Progenitor cell of endocrine pancreas (in vitro differentiated cells): ENCODE measurements at places on chromosomes 2 and 18.
A peak's percentile ranks its signal among the peaks of the same experiment; 100 is the strongest.

DNA sequence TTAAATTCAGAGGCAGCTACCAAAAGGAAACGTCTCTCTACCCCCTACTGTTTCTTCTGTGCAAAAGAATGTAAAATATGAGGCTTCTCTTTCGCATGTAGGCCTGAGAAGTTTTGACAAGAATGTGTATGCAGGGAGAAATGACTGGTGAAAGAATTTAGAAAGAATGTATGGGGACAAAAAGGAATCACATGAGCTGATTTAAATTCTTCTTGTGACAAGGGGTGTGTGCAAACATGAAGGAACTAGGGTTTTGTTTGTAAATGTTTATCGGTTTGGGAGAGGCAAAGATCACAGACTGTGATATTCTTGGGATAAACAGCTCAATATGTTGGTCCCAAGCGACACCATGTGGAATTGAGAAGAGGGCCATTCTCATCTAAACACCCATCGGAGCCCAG, 345.2 kb upstream of the VRK2 start:
- no peak for DNase-seq

DNA sequence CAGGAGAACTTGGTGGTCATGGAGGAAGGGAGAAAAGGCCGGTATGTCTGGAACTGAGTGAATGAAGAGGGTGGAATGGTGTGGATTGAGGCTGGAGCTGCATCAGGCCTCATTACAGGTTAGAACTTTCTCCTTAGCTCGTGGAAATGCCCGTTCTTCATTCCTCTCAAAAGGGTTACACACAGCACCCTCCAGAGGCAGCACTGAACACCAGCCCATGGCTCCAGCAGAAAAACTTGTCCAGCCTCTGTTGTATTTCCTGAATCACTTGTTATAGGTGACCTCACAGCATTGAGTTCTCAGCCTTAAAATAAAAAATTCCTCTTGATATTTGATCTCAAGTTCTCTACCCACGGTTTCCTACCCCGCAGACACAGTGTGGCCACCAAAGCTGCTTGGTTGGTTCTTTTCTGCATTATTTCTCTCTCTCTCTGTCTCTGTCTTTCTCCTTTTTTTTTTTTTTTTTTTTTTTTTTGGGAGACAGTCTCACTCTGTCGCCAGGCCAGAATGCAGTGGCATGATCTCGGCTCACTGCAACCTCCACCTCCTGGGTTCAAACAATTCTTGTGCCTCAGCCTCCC, 89.6 kb downstream of the ITGB1BP1 start:
- DNase-seq: no peak

DNA sequence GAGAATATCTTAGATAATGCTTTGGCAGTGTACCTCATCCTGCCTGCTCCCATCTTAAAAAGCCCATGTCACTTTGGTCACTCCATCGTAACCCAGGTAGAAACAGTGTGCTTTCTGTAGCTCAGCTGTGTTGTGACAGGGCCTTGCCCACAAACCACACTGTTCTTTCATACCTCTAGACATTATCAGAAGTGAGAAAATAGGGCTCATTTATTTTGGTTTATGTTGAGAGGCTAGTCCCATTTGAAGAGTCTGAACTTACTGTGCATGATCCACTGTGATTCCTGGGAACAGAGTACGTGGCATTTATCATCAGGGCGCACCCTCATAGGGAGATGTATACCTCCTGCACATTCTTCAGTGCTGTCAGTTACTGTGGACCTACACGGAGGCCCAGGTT, 69.7 kb downstream of the FEZ2 start:
- DNase-seq: no peak

GRCh38 chr2:81467096-81467495, 1162.5 kb upstream of the LRRTM1 start:
- no peak for DNase-seq

DNA sequence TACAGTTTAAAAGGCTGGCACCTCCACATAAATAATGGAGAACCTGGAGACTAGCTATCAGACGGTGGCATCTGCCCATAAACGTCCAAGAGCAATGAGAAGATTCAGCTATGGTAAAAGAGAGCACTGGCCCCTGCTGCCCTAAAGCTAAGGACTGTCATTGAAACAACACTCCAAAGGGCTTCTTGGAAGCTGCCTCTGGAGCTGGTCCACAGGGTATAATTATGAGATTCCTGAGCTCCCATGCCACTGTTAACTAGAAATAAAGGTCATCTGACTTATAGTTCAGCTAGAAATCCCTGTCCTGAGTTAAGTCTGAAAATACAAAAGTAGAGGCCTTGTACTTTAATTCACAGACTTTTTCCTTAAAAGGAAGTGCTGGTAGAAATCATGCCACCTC, 39.9 kb upstream of the RBMS1 start:
- no peak for DNase-seq

DNA sequence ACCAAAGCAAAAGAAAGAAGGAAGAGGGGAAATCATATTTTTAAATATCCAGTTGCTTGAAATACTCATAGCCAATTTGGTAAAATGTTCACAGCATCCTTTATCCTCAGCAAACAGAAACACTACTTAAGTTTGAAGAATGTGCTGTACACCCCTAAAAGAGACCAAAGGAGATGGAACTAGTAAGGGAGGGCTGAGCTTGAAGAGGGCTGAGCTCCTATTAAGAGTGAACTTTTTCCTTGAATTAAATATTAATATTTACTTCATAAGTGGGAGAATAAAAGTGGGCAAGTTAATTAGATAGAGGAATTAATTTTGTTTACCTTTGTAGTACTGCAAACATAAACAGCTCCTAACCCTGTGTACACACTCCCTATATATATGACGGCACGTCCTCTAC, 7.0 kb downstream of the EVX2 start:
- DNase-seq: no peak

DNA sequence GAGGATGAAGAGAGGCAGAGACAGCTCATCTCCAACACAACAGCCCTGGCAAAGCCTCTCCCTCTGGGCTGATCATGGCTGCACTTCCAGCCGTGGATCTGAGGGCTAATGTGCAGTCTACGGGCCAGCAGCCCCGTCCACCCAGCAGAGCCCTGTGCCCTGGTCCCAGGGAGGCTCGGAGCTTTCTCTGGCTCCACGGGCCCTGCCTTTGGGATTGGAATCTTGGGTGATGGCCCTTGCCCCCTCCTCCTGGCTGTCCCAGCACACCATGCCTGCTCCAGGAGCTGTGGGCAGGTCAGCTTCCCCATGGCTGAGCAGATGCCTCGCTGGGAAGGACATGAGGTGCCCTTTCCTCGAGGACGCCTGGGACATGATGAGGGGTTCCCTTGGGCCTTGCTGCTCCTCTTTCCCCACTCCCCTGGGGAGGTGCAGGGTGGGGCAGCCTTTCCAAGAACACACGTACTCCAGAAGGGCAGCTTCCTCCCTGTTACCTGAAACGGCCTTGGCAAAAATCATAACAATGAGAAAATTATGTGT, 66.9 kb downstream of the C18orf63 start:
- DNase-seq: no peak

- no peak for DNase-seq
Observed at GRCh38 chr2:70069049-70069448, 18.2 kb upstream of the PCBP1 start.

- no peak for DNase-seq
Observed at GRCh38 chr2:177538323-177538722, 145.8 kb downstream of the AGPS start.

GRCh38 chr18:34837769-34838272, 127.7 kb downstream of the DTNA start:
- no peak for DNase-seq

GRCh38 chr2:95077861-95078603, 43.6 kb downstream of the MRPS5 start:
- no peak for DNase-seq

DNA sequence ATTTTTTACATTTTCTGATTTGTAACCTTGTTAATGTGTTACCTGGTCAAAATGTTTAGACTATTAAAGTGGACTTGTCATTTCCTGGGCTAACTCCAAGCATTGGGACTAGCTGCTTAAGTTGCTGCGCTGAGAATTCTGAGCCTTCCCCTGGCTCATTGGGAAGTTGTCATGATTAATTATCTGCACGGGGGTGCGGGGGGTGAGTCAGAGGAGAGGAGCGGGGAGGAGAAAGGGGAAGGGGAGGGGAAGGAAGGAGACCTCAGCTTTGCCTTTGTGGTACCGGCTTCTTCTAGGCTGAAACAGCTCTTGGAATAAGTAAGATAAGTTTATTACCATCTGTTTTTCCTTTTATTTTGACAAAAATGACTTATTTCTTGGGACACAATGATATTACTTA, 52.9 kb upstream of the APCDD1 start:
- no peak for DNase-seq

DNA sequence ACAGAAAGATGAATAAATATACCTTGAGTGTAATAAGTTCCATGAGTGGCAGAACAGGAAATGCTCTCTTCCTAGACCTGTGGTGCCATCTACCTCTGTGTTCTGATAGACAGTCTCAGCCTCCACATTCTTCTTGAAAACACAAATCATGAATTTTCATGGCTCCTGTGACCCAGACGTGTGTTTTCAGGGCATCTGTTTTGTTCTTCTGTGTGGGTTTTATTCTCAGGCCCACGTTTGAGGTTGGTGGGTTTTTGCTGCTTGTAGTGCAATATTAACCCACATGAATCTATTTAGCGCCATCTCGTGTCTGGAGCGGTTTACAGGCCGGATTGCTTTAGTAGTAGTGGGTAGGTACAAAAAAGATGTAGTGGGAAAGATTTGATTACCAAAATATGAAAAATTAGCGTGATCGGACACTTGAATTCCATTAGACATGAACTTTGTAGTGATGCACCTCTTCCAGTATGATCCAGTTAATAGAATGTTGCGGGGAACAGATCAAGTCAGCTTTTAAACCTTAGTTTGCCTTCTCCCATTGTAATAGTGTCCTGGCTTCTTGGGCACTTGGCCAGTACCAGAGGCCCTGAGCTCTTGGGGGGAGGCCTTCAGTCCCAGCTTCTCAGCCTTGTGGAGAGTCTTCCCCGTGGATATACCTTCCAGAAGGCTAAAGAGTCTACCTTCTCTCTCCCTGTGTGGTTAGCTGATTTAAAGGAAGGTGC, 256.5 kb downstream of the TPGS2 start:
- peak; percentile 19 for DNase-seq

- DNase-seq: no peak
Observed at GRCh38 chr2:168345601-168346000, 98.2 kb upstream of the STK39 start.

DNA sequence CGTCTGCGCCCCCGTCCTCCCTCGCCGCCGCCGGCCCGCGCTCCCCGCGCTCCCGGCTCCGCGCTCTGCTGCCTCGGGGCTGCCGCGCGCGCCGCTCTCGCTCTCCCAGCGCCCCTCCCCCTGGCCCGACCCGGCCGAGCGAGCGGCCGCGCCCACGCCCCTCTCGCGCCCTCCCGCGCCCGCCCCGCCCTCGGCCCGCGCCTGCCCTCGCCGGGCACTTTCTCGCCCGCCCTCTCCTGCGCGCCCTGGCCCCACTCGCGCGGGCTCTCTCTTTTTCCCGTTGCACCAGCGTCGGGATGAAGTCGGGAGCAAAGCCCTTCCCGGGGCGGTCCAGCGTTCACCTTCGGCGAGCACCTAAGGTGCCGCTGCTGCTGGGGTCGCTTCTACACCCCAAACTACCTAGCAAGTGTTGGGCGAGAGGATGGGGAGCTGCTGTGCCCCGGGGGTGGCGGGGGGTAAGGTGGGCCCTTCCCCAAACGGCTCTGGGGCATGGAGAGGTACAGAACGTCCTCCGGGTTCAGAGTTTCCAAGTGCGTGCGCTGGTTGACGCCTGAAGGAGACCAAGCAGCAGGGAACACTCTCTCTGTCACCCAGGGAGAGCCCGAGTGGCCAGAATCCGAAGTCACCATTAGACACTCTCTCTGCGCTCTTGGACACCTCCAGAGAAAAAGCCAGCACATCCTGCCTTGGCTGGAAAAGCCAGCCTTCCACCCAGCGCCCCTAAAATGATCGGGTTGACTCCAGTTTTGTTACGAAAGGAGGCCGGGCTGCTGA, at the start of gene COLEC12:
Gene COLEC12, minus strand, starts transcription at position 70 of the 774 bp plus-strand sequence. CDS start 187 bp downstream, outside the sequence.
- peak; percentile 42 for DNase-seq

DNA sequence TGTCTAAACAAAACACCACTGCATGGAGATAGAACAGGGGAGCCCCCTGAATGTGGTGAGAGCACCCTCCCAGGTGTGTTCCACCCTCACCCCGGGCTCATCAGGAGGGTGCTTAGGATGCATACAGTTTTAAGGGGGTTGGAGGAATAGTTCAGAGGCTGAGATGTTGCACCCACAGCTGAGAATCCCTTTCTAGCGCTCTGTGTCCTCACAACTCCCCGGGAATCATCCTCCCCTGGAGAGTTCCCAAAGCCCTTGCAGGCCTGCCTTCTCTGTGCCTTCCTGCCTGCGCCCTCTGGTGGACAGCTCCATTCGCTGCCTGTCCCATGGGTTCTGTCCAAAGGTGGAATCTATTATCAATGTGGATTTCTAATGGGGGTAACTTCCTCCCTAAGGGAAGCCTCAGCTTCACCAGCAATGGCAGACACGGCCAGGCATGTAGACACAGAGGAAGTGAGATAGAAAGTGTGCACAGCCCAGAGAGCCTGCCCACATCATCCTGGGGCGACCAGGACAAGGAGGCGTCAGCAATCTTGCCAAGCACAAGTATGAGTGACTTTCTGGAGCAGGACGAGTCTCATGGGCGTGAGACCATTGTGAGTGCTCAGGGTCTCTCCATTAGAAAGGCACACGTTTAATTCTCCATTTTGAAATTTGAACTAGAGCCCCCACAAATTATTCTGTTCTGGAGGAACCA, 1.2 kb upstream of the UGT1A5 start:
- DNase-seq: peak; percentile 71

DNA sequence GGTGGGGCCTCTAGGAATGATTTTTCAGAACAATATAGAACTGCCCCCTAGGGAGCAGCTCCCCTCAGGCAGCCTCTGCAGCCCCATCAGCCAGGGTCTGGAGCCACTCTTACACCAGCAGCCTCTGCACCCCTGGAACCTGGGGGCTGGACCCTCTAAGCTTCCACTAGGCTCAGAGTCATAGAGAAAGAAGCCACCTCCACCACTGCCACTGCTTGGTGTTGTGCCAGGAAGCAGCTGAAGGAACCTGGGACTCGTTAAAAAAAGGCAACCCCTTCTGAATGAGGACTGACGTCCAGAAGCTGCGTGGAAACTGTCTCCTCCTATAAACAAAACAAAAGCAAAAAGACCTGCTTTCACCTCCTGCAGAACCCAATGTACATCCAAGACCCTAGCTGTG, 98.1 kb upstream of the HS6ST1 start:
- peak; percentile 0 for DNase-seq

DNA sequence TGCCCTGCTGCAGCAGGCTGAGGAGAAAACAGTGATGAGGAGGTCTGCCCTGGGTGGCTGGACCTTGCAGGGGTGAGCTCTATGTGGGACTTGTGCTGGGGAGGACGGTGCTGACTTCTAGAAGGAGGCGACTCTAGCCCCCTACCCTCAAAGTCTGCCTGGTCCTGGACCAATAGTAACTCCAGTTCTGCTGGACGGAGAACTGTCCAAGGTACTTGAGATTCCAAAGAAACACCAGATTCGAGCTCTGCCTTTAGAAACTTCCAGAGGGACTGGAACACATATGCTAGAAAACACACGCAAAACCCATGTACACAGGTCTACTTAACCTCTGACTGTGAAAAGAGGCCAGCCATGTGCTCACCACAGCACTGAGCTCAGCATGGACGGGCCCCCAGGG, 260.6 kb downstream of the TWIST2 start:
- DNase-seq: no peak

GRCh38 chr18:12391487-12392165, 14.6 kb upstream of the AFG3L2 start:
- DNase-seq: peak; percentile 27

- no peak for DNase-seq
Observed at GRCh38 chr2:31132786-31133185, 5.5 kb downstream of the GALNT14 start.

GRCh38 chr2:215280326-215280725, 31.5 kb upstream of the ATIC start:
- no peak for DNase-seq

- no peak for DNase-seq
Observed at GRCh38 chr18:26865557-26865956, at the start of gene AQP4. Gene AQP4, minus strand, starts transcription at chr18:26865707. Its CDS starts 18 bp downstream, at chr18:26865689.
